GM23338 (cell line): ENCODE measurements at places on chromosomes 6 and 20.
A peak's percentile ranks its signal among the peaks of the same experiment; 100 is the strongest.

GRCh38 chr6:3756546-3756945 is 5.0 kb upstream of the PXDC1 start:
- no peak for DNase-seq

GRCh38 chr6:156703719-156704118 is 73.5 kb upstream of the ARID1B start:
- DNase-seq = no peak

DNA sequence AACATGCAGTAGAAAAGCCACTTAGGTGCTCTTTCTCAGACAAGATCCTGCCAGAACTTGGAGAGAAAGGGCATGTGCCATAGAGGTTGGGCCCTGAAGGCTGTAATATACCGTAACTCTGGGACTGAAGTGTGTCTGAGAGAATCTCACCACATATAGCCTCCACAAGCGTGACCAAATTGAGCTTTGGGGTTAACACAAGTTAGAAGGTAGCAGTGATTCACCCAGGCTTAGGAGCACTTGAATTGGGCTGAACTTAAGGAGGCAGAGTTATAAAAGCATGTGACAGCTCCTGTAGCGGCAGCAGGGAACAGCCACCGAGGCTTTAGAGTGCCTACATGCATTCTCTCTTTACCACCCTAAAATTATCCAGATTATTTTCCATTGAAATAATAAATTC is 361.6 kb downstream of the PHF3 start:
- no peak for DNase-seq

GRCh38 chr6:138422861-138423260 is 18.8 kb downstream of the HEBP2 start:
- no peak for DNase-seq

GRCh38 chr20:63947638-63948456 is 8.4 kb downstream of the UCKL1 start:
- DNase-seq = no peak

DNA sequence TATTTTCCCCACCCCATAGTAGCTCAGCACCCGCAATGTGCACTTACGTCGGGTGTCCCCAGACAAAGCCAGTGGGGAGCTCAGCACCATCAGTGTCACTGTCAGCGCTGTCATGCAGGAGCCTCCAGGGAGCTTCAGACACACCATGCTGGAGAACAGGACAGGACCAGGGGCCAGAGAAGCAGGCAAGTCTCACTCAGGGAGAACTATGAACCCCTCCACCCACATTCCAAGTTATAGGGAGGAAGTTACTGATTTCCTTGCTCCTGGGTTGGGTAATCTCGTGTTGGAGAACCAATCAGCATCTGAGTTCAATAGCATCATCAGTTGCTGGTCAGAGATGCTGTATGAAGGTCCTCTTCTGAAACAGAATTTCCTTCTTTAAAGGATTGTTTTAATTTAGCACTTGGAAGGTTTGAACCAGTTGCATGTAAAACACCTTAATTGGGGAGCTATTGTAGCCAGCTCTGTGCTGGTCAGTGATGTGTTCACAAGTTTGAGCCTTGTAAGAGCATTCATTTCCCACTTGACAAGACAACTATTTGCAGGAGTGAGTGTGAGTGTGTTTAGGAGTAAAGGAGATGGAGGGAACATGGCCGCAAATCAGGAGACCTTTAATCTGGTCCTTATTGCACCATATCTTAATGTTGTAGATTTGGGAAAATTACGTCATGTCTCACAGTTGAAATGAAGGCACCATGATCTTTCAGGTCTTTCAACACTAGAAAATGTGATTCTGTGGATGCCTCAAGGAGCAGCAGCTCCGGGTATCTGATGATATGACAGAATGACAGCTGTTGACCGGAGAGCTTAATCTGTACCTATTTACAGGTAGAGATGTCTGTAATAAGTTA is at the start of gene HLA-DRB1:
Gene HLA-DRB1 (minus strand): TSS at position 253 of the 854 bp plus-strand sequence. CDS start 106 bp downstream, at position 147.
- DNase-seq = peak; percentile 87

GRCh38 chr6:123769431-123769830 is 34.2 kb upstream of the NKAIN2 start:
- DNase-seq = peak; percentile 43

- no peak for DNase-seq
Measured at GRCh38 chr20:38209736-38210405, 44.8 kb upstream of the TGM2 start.

- DNase-seq = peak; percentile 29
Measured at GRCh38 chr6:14321992-14322772, 204.6 kb downstream of the CD83 start.

GRCh38 chr20:19304389-19304788 is 91.9 kb downstream of the SLC24A3 start:
- DNase-seq = no peak
